ENCODE measurements at places on chromosomes 5 and 9. TPM values are rescaled to one million over a fixed set of nuclear protein-coding genes. Genes with fewer than 3 reads are reported as not detected.

- no peaks in the 10 kb centered on the region for H3K36me3 ChIP-seq
- no peaks in the 10 kb centered on the region for H3K27me3 ChIP-seq
- H3K4me1 ChIP-seq = peaks cover 10% of the 10 kb centered on the region
- no peak overlapping the region for H3K27ac ChIP-seq
- no peak for DNase-seq
These were observed 49.8 kb downstream of the SYK start for GRCh38 chr9:90851444-90851843.

DNA sequence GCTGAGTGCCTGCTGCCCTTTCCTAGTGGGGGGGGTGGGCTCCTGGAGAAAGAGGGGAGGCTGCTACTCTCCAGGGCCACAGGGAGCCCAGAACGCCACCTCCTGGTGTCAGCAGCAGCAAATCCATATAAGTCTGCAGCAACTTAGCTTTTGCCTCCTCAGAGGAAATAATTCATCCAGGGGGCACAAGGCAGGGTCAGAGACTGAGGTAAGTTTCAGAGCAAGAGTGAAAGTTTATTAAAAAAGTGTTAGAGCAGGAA, 4.0 kb upstream of the CLPTM1L start:
- H3K4me1 ChIP-seq = peaks cover 16% of the 10 kb centered on the region
- no peaks in the 10 kb centered on the region for H3K36me3 ChIP-seq
- H3K27me3 ChIP-seq = no peaks in the 10 kb centered on the region
- H3K27ac ChIP-seq = no peak overlapping the region

- peak overlapping the region; percentile 70 for H3K4me3 ChIP-seq
- H3K36me3 ChIP-seq = no peaks in the 10 kb centered on the region
- H3K4me1 ChIP-seq = peaks cover 11% of the 10 kb centered on the region
- H3K27me3 ChIP-seq = peaks cover 54% of the 10 kb centered on the region
- no peak for DNase-seq
These were observed 798 bp downstream of the PITX1 start for GRCh38 chr5:135032999-135033861.

Gene TCF7
- 2.1 TPM for total RNA-seq

DNA sequence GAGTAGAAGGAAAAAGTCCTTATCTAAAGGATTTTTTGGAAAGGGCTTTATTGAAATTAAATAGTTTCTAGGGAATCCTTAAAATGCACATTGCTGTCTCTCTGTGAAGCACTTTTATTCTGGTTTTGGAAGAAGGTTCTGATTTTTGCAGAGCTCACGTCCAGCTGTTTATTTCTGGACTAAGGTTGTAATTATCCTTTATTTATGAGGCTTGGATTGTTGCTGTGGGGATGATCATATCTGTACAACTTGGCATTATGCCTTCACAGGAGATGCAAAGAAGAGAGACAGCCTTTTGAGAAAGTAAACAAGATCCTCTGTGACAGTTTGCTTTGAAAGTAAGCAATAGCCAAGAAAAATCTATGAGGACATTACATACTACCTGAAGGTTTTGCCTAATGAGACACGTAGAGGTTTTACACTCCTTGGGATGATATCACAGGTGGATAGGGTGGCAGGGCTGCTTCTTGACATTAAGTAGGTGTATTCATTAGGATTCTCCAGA, 14.6 kb downstream of the SMARCA2 start:
- no peak overlapping the region for H3K4me3 ChIP-seq
- peaks cover 15% of the 10 kb centered on the region for H3K36me3 ChIP-seq
- no peak overlapping the region for H3K27ac ChIP-seq
- peaks cover 20% of the 10 kb centered on the region for H3K4me1 ChIP-seq

Gene C1QTNF3
- total RNA-seq = 4.3 TPM

- H3K36me3 ChIP-seq = no peaks in the 10 kb centered on the region
- H3K27me3 ChIP-seq = no peaks in the 10 kb centered on the region
- H3K27ac ChIP-seq = no peak overlapping the region
These were observed 220.2 kb downstream of the ADAMTS6 start for GRCh38 chr5:65261499-65261898.

Gene HSD17B3
- 1.4 TPM for total RNA-seq

DNA sequence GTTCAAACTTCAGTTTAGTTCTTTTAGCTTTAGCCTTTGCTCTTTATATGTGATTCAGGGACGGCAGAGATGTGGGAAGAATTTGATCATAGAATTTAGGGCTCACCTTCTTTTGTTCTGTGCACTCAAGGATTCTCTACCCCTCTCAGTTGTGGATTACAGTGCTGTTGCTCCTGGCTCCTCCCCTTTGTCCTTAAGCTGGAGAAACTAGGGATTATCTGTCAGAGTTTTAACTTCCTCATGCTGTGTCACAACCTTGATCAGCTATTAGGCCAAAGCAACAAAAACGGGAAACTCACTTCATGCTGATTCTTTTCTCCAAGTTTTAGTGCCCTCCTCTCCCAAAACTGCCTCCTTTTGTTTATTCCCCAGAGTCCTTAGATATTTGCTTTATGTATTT, 13.0 kb upstream of the PCDHAC2 start:
- no peaks in the 10 kb centered on the region for H3K4me1 ChIP-seq
- no peaks in the 10 kb centered on the region for H3K27me3 ChIP-seq
- H3K4me3 ChIP-seq = no peak overlapping the region
- no peak overlapping the region for H3K27ac ChIP-seq

DNA sequence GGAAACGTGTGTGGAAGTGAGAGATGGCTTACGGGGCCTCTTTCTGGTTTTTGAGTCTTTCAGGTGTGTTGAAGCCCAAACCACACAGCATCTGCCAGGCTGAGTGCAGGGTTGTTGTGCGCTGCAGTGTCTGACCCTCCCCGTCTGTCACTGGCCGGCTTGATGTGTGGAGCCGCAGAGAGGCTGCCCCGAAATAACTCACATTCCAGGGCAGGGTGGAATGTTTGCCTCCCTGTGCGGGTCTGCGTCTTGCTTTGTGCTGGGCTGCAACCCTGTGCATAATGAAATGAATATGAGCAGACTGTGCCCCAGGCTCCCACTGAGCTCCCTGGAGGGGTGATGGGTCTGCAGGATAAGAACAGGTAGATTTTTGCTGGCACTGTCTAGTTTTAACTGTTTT, 9.9 kb upstream of the PLEKHG4B start:
- H3K36me3 ChIP-seq = no peaks in the 10 kb centered on the region
- H3K27me3 ChIP-seq = no peaks in the 10 kb centered on the region
- H3K27ac ChIP-seq = no peak overlapping the region

- H3K4me3 ChIP-seq = no peak overlapping the region
- H3K36me3 ChIP-seq = no peaks in the 10 kb centered on the region
- no peak for DNase-seq
- H3K4me1 ChIP-seq = no peaks in the 10 kb centered on the region
- H3K27me3 ChIP-seq = no peaks in the 10 kb centered on the region
These were observed 132.0 kb downstream of the FAM174A start for GRCh38 chr5:100667161-100667630.

DNA sequence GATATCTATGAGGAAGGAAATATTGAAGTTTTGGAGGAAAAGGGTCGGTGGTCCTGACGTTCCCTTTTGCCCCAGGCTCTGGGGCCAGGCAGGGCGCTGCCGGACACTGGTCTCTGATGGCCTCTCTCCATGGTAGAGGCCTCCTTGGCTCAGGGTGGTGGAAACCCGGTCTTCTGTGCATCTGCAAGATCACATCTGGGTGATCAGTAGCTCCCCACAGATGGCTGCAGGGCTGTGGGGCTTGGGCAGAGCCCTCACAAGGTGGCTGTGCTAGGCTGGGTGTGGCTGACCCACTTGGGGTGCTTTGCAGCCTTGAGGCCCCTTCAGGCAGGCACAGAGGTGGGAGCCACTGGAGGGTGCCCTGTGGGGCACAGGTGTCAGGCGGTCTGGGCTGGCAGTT, 53.9 kb upstream of the RNU6ATAC start:
- no peaks in the 10 kb centered on the region for H3K36me3 ChIP-seq
- DNase-seq = no peak
- no peaks in the 10 kb centered on the region for H3K27me3 ChIP-seq
- H3K4me3 ChIP-seq = no peak overlapping the region
- H3K4me1 ChIP-seq = no peaks in the 10 kb centered on the region

GRCh38 chr9:79885093-79885857, 313.5 kb downstream of the TLE4 start:
- no peak for DNase-seq
- no peaks in the 10 kb centered on the region for H3K4me1 ChIP-seq
- no peak overlapping the region for H3K27ac ChIP-seq
- no peak overlapping the region for H3K4me3 ChIP-seq
- no peaks in the 10 kb centered on the region for H3K36me3 ChIP-seq

DNA sequence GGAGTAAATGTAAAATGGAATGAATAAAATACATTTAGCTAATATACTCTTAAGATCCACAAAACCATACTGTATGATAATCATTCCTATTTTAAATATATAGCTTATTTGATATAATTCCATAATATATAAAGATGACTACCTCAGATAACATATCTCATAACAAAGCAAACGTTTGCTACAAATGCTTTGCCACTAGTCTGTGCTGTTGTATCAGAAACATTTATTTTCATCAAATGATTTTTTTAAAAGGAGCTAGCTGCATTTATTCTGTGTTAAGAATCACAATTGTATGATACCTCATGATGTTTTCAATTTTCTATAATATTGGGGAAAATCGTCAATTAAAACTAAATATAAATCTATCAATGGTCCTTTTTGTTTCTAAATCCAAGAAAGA, 567.2 kb downstream of the PTPRD start:
- no peak overlapping the region for H3K4me3 ChIP-seq
- no peaks in the 10 kb centered on the region for H3K36me3 ChIP-seq
- H3K4me1 ChIP-seq = no peaks in the 10 kb centered on the region
- H3K27me3 ChIP-seq = no peaks in the 10 kb centered on the region
- DNase-seq = no peak

Gene ARSK
- 8.5 TPM for total RNA-seq

GRCh38 chr5:53037141-53037859, 48.1 kb downstream of the ITGA2 start:
- no peak for DNase-seq
- H3K36me3 ChIP-seq = no peaks in the 10 kb centered on the region
- peaks cover 15% of the 10 kb centered on the region for H3K4me1 ChIP-seq
- H3K27me3 ChIP-seq = no peaks in the 10 kb centered on the region

DNA sequence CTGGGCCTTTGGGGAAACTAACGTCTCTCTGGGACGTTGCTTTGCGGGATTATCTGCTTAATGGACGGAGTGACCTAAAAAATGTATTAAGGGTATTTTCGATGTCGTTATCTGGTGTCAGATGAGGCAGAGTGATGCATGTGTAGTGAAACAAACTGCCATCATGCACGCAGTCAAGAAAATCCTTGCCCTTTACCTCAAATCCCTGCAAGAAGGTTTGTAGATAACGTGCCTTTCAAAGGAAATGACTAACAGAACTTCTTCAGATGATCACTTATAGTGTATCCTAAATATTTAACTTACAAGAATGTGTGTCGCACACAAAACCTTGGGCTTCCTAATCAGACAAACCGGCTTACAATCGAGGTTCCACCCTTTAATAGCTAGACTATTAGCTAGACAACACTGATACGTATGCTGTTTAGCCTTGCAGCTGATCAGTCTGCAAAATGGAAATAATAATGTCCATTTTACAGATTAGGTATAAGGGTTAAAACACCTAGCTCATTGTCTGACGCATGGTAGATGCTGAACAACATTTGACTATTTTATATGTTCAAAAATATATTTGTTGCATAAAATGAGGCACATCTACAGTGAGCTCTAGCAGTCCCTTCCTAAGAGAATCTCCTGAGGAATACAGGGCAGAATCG, 541 bp upstream of the TBCA start:
- no peak for DNase-seq
- peak overlapping the region; percentile 96 for H3K27ac ChIP-seq
- H3K27me3 ChIP-seq = no peaks in the 10 kb centered on the region
- H3K4me3 ChIP-seq = peak overlapping the region; percentile 93
- H3K4me1 ChIP-seq = peaks cover 32% of the 10 kb centered on the region

- no peaks in the 10 kb centered on the region for H3K27me3 ChIP-seq
- no peak overlapping the region for H3K4me3 ChIP-seq
- no peak overlapping the region for H3K27ac ChIP-seq
- no peaks in the 10 kb centered on the region for H3K36me3 ChIP-seq
These were observed 31.1 kb upstream of the GAS1 start for GRCh38 chr9:86978413-86978812.

GRCh38 chr5:114319821-114320220, 42.0 kb upstream of the KCNN2 start:
- H3K36me3 ChIP-seq = no peaks in the 10 kb centered on the region
- no peaks in the 10 kb centered on the region for H3K27me3 ChIP-seq
- no peak for DNase-seq
- H3K4me1 ChIP-seq = no peaks in the 10 kb centered on the region
- no peak overlapping the region for H3K4me3 ChIP-seq

Gene INSL4
- not detected for total RNA-seq

- peak overlapping the region; percentile 48 for H3K27ac ChIP-seq
- peaks cover 3% of the 10 kb centered on the region for H3K4me1 ChIP-seq
- peaks cover 10% of the 10 kb centered on the region for H3K36me3 ChIP-seq
These were observed 45.2 kb downstream of the RNF180 start for GRCh38 chr5:64210866-64211265.

GRCh38 chr9:126842977-126843799, 17.3 kb upstream of the ZBTB34 start:
- H3K4me3 ChIP-seq = no peak overlapping the region
- no peaks in the 10 kb centered on the region for H3K4me1 ChIP-seq
- no peak overlapping the region for H3K27ac ChIP-seq
- no peak for DNase-seq

DNA sequence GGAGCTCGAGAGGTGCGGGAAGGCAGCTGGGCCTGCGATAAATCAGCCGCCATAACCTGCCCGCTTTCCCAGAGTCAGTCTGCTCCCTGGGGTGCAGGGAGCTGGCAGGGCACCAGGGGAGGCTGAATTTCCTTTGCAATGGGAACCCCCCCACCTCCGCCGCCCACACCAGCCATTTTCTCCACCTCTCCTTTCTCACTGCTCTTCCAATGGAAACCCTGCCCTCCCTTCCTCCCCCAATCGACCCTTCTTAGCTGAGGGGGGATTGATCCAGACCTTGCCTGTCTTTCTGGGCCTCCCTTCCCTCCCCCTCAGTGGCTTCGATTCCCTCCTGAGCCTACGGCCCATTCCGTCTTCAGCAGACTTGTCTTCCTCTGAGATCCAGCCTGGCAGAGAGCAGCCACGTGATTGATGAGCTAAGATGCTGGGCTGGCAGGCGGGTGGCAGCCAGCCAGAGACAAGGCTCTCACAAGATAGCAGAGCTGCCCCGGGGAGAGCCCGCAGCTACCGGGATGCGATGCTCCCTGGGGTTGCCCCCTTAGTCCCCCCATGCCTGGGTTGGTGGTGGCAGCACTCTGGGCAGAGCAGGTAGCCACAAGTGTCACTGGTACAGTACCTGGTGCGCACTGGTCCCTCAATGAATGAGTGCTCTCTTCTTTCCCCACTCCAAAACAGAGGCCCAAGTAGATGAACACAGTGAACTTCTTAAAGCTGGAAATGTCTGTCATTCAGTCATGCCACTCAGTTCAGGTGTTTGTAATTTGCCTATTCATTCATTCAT, 53.7 kb upstream of the FABP6 start:
- H3K36me3 ChIP-seq = no peaks in the 10 kb centered on the region
- DNase-seq = no peak
- H3K4me3 ChIP-seq = peak overlapping the region; percentile 63

DNA sequence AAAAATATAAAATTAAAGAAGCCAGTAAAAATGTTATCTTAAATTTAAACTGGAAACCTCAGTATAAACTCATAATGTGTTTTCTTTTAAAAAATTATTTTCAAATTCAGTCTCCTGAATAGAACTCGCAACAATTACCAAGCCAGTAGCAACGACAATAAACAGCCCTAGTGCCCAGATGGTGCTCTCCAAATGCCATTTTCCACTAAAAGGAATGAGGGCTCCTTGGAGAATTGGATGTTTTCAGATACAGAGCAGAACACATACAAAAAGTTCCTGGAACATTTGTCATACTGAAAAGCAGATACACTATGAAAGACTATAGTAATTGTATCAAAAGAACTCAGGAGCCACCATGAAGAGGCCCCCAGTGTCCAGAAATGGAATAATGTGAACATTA, 97.4 kb downstream of the TMC1 start:
- no peaks in the 10 kb centered on the region for H3K36me3 ChIP-seq
- H3K4me3 ChIP-seq = no peak overlapping the region
- no peaks in the 10 kb centered on the region for H3K4me1 ChIP-seq
- no peak for DNase-seq

Gene AJM1
- 7.3 TPM for total RNA-seq
